ENCODE measurements at places on chromosomes 2 and 18. TPM values are rescaled to one million over a fixed set of nuclear protein-coding genes. Genes with fewer than 3 reads are reported as not detected.

DNA sequence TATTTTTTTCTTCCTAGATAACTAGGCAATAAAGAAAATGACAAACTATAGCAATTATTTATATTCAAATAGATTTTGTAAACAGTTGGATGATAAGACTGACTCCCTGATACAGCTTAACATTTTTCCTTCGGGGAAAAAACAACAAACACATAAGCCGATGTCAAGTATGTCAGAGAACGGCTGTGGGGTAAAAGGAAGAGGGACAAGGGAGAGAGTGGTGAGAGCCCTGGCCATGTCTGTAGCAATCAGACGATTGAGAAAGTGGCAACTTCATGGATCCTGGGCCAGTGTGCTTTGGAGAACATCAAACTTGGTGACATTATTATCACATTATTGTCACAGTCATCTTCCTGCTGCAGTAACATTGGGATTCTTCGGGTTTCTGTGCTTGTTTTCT lies 65.2 kb downstream of the RNF144A start:
- DNase-seq: no peak

- DNase-seq: no peak
Observed at GRCh38 chr2:34416856-34417255, 817.8 kb upstream of the FAM98A start.

DNA sequence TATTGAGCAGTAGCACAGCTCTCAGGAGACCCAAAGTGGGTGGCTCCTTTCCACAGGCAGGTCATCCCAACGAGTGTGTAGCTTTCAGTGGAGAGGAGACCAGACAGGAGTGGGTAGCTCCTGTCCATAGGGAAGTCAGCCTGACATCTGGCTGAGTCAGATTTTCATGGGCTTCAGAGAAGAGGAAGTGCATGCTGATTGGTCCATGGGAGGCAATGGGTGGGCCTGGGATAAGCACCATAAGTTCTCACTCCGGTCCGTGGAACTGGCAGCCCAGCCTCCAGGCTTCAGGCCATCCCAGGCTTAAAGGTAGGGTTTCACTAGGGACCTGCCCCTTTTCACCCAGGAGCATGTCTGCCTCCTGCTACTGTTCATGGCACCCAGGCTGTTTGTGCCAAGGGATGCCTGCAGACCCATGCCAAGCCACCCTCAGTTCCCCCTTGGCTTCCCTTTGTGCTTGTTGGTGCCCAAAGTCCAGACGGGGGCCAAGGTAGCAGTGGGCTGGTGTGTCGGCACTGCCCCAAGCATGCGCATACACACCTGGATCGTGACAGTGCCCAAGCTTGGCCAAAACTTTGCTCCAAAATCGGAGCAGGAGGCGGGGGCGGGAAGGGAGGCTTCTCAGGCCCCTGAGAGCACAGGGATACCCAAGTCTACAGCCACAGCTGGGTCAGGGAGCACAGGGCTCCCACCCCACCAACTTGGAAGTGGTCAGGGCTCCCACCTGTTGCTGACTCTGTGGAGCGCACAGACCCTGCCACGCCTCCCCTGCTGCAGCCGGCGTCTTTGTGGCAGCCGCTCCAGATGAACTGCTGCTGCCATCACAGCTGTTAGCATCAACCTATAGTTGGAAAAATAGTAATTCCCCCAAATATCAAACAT lies 26.4 kb downstream of the MARCHF7 start:
- DNase-seq: peak; percentile 11

The BOD1L2 gene
- total RNA-seq: not detected

DNA sequence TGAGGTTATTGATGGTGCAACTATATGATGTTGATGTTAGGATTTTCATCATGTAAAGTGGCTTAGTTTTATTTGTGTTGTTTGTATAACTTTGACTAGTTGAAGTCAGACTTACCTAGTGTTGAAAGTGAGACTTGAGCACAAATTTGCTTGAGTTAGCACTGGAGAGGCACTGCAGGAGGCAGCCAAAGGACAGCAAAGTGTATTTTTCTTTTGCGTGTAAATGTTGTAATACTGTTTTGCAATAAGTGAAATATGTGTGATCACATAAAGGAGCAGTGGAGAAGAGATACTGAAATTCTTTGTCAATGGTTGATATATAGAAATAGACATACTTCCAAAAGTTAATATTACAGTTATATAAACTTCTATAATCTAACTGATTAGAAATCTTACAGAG lies 332.0 kb upstream of the RAB12 start:
- DNase-seq: no peak

DNA sequence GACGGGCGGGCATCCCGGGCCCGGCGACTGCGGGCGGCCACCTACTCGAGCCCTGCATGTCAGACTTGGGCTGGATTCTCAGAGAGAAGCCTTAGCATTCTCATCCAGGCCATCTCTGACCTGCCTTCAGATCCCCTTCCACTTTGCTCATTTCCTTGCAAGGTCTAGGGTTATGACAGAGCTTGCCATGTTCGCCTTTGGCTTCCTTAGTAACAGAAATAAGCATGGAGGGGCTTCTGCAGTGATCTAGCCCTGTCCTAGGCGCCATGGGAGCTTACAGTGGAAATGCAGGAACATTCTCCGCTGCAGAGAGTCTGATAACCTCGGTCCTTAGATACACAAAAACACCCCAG lies 632 bp upstream of the ACVR1 start:
- DNase-seq: no peak

DNA sequence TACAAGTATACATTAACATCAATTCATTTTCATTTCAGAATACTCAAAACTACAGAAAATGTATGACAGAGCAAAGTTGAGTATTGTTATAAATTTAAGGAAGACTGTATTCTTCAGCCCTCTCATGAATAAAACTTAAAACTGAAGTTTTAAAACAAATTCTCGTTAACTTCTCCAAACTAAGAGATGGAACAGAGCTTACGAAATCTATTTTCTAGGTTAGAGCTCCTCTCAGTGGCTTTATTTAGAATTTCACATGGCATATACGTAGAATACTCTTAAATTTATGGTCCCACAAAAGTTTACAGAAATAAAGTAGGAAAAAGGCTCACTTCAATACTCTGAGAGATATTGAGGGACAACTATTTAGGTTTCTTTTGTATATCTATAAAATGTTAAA lies 612.1 kb downstream of the KCNJ3 start:
- DNase-seq: peak; percentile 16

GRCh38 chr2:85698184-85698879 lies 4.2 kb downstream of the GNLY start:
- no peak for DNase-seq

GRCh38 chr2:184326066-184326465 lies 272.3 kb upstream of the ZNF804A start:
- DNase-seq: no peak

DNA sequence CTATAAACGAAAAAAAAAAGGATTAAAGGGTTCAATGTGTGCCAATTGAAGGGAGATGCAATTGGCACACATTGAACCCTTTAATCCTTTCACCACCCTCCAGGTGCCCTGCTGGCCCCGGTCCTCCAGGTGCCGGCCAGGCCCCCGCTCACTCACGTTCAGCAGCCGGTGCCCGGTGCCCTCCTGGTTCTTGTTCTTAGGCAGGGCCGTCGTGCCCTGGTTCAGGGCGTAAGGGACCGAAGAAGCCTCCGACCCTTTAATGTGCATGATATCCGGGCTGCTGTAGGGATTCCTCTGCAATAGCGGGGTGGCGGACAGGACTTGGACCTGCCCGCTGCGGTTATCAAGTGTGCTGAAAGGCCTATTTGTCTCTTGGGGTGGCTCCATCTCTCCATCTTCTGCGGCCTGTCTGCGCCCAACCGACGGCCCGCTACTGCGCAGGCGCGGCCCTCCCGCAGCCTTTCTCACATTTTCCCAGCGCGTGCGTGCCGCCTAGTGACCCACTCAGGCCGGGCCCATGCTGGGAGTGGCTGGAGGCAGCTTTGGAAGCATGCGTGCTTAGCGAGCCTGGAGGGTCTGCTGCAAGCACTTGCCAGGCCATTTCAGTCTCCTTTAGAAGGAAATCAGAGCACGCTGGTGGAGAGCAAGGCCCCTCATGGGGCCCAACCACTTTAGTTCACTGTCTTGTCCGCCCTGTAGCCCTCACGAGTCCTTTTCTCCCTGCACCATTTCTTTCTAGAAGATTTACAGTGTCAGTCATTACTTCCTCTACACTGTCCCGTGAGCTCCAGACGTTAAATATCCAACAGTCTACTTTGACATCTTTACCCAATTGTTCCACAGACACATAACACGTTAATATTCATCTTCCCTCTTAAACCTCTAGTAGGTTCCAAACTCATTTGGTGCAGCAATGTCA lies 24.3 kb downstream of the TMEM237 start:
- DNase-seq: peak; percentile 19

- DNase-seq: no peak
Observed at GRCh38 chr2:119232666-119232993, 9.0 kb downstream of the STEAP3 start.

- DNase-seq: no peak
Observed at GRCh38 chr18:23494992-23495391, 8.3 kb upstream of the RMC1 start.

GRCh38 chr2:45698554-45698953 lies 47.1 kb downstream of the PRKCE start:
- DNase-seq: no peak
